ENCODE measurements at places on chromosomes 12 and 14.

DNA sequence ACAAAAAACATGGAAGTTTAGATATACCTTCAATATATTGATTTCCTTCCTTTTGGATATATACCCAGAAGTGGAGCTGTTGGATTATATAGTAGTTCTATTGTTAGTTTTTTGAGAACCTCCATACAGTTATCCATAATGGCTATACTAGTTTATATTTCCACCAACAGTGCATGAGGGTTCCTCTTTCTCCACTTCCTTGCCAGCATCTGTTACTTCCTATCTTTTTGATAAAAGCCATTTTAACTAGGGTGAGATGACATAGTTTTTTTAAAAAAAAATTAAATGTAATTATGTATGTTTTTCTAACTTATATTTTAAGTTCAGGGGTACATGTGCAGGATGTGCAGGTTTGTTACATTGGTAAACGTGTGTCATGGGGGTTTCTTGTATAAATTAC, 10.0 kb upstream of the SLC38A4 start:
- DNase-seq = no peak

GRCh38 chr14:69685218-69685616, 73.8 kb downstream of the SUSD6 start:
- peak; percentile 39 for DNase-seq

DNA sequence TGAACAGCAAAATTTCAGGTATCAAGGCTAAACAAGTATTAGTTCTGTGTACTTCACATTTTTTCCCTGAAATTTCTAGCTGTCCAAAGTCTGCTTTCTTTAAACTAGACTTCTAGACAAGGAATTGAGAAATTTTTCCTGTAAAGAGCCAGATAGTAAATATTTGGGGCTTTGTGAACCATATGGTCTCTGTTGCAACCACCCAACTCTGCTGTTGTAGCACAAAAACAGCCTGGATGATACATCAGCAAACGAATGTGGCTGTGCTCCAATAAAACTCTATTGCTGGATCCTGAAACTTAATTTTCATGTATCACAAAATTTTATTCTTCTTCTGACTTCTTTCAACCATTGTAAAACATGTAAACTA, 96.0 kb upstream of the SLC38A4 start:
- peak; percentile 77 for DNase-seq

DNA sequence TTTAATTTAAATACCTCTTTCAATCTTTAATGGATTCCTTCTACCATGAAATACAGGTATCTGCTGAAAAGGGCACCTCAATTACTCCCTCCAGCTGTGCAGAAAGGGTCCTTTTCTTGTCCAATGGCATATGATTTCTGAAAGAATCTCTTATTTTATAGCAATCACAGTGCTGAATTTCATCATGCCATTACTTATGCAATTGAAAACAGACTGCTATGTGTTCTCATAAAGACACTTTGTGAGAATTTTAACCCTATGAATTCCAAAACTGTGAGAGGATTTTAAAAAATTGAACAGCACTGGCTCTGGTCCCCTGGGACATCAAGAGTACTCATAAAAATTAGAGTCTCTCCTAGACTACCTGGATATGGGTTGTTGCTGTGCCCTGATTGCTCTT, 45.9 kb upstream of the CNOT2 start:
- peak; percentile 25 for DNase-seq

All from mesenchymal stem cell (in vitro differentiated cells and primary cell).